LoVo (cell line): ENCODE measurements at places on chromosomes 11 and 22.
A peak's percentile ranks its signal among the peaks of the same experiment; 100 is the strongest.

GRCh38 chr11:68383976-68384501, 71.6 kb downstream of the LRP5 start:
- DNase-seq = peak; percentile 39

- DNase-seq = no peak
Measured at GRCh38 chr11:103284260-103284659, 175.0 kb downstream of the DYNC2H1 start.

GRCh38 chr22:45608763-45609180, 62.9 kb upstream of the ATXN10 start:
- peak; percentile 30 for DNase-seq

DNA sequence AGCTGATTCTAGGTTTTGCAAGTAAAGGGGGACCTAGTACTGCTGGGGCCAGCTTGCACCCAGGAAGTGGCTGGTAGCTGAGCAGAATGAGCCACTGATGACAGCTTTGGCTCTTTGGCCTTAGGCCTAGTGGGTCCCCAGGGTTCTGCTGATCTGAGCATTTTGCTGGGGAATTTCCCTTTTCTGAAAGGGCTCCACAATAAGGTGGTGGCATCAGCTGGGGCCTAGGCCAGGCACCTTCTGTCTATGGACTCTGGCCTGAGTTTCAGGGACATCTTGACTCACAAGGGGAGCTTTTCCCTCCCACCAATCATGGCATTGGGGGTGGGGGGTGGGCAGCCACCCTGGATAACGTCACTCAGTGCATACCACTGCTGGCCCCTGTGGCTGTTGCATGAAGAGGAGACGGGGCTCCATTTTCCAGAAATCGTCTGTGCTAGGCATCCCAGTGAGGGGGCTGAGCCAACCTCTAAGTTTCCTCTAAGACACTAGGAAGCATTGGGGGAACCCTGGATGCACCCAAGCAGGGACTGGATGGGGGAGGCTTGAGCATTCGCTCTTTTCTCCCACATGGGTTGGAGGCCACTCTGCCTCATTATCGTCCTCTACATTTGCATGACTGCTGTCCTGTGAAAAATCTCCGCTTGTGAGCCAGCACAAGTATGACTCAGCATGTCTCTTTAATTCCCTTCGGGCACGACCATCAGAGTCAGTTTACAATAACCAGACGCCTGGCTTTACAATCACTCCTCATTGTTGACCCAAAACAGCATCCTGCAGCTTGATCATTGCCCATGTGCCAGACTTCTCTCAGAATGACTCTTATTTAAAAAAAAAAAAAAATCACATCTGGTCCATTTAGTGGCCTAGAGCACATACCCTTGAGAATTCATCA, 145.0 kb upstream of the THY1 start:
- no peak for DNase-seq

GRCh38 chr22:30649430-30650007, 13.9 kb downstream of the SLC35E4 start:
- peak; percentile 92 for DNase-seq

DNA sequence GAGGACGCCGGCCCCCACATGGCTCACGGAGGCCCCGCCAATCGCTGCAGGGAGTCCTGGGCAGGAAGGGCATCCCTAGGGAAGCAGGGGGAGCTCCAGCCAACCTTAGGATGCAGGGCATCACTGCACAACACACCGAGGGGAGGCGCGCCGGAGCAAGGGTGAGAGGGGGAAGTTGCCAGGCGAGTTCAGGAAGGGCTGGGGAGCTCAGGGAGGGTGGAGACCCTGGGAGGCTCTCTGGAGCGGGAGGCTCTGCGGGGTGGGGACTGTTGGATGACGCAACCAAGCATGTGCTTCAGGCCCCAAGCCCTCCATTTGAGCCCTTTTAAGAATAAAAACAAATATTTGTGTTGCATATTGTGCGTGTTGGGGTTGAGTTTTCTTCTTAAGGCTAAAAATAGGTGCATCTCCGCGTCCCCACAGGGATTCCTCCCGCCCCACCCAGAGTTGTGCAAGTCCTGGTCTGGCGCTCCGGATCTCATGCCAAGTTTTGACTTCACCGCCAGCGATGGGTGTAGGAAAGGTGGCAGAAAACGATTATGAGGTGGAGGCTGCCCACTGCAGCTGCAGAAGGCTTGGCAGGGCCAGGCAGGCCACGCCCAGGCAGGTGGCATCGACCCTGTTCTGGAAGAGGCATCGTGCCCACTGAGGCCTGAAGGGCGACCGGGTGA, 65.2 kb downstream of the WNT7B start:
- DNase-seq = peak; percentile 81

DNA sequence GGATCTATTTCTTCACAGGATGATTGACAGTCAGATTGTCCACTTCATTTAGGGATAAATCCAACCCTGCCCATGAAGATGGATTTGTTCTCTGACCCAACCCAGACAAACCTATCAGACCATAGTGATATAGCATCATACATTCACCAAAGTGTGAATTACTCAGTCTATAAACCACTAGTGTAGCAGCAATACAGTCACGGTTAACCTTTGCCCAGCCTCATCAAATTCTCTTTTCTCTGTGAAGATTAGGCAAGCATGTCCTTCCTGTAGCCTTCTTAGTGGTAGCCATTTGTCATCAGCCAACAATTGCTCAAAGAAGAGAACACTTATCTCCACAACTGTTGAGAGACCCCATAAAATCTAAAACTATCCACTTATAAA, 14.4 kb upstream of the BIRC2 start:
- no peak for DNase-seq

GRCh38 chr11:47724041-47724729, 9.0 kb upstream of the AGBL2 start:
- DNase-seq = no peak

GRCh38 chr11:22808571-22809197, 20.9 kb downstream of the SVIP start:
- DNase-seq = no peak

DNA sequence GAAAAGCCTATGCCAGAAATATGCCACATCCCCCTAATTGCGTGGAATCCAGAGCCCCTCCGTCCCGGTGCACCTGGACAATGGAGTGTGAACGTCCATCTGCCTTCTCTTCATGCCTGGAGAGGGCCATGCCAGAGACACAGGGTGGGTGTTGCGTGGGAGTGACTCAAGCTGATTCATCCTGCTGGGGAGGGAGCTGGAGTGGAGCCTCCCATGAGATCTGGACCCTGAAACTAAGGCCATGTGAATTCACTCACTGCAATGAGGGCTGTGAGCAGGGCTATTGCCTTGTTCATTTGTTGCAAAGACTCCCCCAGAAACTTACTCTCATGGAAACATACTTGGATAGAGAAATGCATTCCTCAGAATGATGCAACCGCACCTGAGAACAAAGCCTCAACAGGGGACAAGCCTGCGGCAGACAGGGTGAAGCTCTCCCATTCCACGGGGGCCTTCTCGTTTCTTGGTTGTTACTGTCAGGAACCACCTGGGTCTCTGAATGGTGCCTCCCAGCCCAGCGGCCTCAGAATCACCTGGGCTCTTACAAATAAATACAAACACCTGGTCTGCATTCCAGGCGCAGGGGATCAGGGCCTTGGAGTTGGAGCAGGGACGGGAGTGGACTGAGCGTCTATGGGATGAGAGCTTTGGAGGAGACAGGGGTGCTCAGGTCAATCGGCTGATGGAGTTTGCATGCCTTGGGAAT, 1031.2 kb downstream of the BRD1 start:
- DNase-seq = no peak

- no peak for DNase-seq
Measured at GRCh38 chr11:34886609-34887008, 29.6 kb downstream of the APIP start.

DNA sequence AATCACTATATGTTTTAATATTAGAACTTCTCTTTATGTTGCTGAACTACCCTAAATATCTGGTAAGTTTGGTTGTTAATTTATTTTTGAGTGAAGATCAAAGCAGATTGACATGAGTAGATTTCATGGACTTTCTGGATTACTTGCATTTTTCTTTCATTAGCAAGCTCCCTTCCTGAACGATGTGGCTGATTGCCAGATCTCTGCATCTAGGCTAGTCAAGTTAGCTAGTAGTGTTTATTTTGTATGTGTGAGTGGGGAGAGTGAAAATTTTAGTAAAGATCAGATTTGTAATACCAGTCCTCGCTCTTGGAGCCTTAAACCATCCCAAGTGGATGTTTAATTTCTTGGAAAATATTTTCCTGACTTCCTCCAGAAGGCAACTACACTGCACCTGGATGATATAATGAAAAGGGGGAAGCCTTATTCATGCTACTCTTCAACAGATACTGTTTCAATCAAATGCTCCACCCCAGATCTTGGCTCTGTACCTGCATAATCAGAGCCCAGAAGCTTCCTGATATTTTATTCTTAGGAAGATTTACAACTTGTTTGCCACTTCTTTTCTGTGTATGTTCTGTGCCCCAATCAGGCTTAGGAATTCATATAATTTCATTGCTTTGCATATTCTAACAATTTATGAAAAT, 143.2 kb upstream of the GRIA4 start:
- no peak for DNase-seq

DNA sequence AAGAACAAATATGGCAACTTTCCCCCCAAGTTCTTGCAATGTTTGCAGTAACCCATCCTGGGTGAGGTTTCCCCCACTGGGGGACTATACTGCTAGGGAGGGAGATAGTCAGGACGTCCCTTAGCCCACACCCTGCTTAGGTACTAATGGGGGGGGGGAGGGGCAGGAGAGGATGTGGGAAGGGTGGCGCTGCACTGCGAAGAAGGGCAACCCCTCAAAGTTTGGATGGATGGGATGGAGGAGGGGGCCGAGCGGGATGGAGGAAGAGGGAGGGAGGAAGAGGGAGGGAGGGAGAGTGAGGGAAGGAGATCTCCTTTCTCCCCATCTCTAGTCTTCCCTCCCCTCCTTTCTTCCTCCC, 100.6 kb upstream of the HSD17B12 start:
- no peak for DNase-seq

- no peak for DNase-seq
Measured at GRCh38 chr11:20839231-20839630, 169.8 kb downstream of the NELL1 start.

DNA sequence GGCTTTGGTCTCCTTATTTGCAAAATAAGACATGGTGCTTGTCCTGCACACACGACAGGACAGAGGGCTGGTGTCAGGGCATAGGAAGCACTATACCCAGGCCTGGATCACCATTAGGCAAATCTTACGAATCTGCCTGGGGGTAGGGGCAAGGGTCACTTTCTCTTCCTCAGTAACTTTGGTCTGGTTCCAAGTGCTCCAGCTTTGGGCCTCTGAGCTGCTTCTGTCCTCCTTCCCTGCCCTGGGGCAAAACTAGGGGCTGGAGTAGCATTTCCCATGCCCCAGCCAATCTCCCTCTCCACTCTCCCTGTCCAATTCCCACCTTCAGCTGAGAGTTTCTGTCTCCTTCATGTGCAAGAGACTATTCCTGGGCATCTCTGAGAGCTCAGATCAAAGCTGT, 123.7 kb upstream of the NECTIN1 start:
- DNase-seq = no peak

- DNase-seq = no peak
Measured at GRCh38 chr22:44211946-44212930, 31.5 kb downstream of the PARVG start.

DNA sequence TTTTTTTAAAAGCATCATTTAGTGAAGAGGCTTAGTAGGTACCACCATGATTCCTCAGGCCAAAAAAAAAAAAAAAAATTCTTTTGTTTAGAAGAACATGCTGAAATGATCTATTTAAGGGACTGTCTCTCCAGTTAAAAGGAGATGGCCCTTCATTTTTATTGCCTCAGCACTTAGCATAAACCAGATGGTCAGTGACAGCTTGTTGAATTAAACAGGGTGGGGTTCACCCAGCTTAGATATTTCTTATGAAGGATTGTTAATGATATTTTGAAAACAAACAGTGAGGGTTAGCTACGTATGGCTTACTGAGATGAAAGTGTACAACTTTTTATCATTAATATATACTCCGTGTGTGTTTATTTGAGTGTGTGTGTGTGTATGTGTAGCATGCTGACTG, 203.7 kb downstream of the FAM181B start:
- DNase-seq = no peak

- no peak for DNase-seq
Measured at GRCh38 chr22:50314455-50315288, 7.2 kb upstream of the PLXNB2 start.

DNA sequence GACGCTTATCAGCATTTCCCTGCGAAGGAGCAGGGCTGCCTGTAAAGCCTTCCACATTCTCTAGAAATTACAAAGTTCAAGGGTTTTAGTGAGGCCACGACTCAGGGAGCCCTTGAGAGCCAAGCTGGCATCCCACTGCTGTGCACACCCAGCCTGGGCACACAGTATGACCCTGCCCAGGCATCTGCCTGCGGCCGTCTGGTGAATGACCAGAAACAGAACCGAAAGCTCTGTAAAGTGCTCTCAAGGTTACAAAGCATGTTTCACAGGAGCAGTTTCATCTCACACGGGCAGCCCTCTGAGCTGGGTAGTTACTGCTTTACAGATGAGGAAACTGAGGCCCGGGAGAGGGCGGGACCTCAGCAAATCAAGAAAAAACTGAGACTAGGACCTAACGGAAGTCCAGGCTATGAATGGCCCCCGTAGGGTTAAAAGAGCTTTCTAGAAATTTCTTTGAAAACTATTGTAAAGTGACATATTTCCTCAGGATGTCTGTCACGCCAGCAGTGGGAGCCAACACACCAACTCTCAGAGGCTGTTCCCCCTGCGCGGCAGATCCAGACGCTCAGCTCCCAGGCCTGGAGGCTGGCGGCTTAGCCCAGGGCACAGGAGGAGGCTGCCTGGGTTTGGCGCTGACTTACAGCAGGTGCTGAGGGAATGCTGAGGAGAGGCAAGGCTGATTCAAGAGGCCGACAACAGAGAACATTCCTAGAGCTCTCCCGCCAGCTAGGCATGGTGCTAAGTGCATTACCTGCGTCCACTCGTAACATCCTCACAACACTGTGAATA, 7.7 kb upstream of the TCF20 start:
- DNase-seq = no peak

DNA sequence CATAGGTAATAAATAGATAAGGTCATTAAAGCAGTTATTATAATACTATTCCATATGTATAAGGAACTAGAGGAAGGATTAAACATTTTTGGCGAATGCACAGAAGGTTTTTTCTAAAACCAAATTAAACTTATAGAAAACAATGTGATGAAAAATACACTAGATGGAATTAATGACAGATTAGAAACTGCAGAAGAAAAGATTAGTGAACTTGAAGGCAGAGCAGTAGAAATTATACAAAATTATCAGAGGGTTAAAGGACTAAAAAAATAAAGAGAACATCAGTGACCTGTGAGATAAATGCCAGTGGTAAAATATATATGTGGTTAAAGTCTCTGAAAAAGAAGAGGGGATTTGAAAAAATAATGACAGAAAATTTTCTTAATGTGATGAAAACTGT, 74.0 kb downstream of the IGLL5 start:
- DNase-seq = no peak

- DNase-seq = no peak
Measured at GRCh38 chr11:32448232-32448631, 12.9 kb upstream of the WT1 start.

DNA sequence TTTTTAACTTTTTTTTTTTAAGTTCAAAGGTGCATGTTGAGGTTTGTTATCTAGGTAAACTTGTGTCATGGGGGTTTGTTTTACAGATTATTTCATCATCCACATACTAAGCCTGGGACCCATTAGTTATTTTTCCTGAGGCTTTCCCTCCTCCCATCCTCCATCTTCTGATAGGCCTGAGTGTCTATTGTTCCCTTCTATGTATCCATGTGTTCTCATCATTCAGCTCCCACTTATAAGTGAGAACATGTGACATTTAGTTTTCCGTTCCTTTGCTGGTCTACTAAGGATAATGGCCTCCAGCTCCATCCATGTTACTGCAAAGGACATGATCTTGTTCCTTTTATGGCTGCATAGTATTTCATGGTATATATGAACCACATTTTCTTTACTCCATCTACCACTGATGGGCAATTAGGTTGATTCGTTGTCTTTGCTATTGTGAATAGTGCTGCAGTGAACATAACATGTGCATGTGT, 14.4 kb downstream of the DEUP1 start:
- DNase-seq = no peak
